ENCODE measurements at places on chromosomes 13 and 19.

DNA sequence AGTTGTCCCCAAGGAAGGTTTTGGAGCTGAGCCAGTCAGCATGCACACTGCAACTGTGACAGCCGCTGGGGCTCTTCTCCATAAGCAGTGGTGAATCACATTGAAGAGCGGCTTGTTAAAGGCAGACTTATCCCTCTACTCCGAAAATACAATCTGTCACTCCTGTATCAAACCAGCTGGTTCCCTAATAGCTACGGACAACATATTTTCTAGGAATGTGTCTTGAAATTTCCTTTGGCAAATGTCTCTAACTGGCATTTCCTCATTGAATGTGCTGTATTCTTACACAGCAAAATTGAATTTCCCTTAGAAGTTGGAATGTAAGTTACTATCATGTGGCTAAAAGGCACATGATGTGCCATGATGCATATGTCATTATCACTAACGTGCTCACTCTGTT is 104.0 kb upstream of the GPR12 start:
- DNase-seq, result no peak

DNA sequence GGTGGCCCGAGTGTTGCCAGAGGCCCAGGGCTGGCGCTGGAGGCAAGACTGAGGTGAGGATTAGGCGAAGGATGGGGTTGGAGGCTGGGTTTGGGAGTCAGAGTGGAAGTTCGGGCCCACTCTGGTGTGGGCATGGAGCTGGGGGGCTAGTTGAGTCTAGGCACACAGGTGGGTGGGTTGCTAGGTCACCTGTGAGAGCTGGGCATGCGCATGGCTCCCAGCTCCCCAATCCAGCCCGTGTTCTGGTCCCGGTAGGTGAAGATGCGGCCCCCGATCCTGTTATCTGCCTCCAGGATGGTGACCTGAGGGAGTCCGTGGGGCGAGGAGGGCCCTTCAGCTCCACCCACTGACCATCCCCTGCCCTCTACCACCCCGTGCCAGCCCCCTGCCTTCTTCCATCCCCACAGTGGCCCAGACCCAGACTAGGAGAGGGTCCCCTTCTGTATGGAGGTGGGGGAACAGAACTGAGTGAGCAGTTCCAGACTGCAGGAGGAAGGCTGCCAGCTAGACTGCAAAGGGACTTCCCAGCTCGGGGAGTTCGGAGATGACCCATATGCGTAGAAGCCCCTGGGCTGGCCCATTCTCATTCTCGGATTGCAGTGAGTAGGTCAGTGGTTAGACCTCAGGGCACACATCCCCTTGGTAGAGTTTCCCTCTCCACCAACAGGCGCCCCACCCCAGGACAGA is 1.7 kb downstream of the IL4I1 start:
- no peak for DNase-seq

DNA sequence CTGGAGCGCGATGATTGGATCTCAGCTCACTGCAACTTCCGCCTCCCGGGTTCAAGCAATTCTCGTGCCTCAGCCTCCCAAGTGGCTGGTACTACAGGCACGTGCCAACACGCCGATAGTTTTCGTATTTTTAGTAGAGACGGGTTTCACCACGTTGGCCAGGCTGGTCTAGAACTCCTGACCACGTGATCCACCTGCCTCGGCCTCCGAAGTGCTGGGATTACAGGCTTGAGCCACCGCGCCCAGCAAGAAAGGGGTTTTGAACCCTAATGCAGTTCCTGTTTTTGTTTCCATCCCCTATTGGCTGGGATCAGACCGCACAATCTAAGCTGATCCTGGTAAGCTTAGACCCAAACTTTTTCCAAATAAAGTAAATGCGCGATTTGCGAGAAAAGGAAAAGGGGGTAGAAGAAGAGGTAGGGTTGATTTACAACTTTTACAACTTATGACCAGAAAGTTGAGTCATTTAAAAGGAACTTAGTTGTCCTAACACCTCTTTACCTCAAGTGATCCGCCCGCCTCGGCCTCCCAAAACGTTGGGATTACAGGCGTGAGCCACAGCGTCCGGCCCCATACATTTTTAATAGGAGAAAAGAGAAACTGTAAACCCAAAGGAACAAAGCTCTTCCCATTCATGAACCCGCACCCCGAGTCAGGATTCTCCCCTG is 764 bp downstream of the ZNF626 start:
- no peak for DNase-seq

DNA sequence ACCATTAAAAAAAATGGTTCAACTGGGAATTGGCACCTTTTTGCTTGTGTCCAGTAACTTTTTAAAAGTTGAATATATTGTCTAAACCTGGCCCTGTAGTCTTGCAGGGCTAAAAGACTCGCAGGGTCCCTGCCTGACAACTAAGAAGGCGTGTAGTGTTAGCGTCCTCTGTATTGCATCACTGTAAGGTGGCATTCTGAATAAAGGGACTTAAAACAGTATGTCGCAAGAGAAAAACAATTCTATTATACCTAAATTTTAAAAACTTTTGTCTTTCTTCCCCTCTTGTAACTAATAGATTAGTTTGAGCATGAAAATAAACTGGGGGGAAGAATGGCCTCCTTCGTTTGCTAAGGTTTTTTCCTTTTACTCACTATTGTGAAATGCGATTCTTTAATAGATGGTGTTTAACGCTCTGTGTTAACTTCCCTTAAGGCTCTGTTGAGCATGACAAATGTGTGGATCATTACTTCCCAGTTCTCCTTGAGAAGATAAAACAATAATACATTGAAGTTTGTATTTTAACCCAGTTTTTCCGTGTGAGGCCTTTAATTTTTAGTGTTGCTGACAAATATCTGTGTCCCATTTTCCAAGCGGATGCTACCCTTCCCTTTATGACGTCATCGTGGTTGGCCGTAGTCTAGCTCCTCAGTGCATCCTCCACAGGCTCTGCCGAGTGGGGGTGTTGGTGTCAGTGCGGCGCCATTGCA is 134.6 kb downstream of the KATNAL1 start:
- no peak for DNase-seq

DNA sequence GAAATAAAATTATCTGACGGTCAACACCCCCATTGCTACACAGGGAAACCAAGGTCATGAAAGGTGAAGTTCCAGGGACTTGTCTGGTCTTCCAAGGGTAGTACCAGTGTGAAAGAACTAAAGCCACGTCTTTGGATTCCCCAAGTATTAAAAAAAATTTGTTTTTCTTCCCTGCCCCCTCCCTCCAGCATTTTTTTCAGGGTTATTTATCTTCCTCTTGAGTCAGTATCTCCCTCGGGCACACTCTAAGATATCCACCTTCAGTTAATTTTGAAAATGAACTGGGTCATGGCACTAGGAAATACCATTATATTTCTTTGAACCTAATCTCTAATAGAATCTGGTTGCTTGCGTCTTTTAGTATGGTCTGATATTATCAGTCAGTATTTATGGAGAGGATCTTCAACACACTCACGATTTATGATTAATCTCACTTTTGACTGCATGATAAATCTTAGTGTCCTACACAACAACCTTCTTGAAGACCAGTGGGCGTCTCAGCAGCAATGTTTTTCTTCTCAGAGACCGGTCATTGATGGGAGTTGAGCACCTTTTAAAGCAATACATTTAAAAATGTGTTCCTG is 9.1 kb downstream of the ATP8A2 start:
- no peak for DNase-seq

DNA sequence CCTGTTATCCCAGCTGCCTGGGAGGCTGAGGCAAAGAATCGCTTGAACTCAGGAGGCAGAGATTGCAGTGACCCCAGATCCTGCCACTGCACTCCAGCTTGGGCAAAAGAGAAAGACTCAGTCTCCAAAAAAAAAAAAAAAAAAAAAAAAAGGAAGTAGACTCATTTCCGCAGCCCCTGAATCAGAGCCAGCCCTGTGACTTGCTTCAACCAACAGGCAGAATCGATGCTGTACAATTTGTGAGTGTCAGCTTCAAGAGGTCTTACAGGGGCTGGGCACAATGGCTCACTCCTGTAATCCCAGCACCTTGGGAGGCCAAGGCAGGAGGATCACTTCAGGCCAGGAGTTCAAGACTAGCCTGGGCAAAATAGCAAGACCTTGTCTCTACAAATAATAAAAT is 12.8 kb downstream of the ANKRD27 start:
- no peak for DNase-seq

GRCh38 chr13:40494946-40495620 is 171.4 kb downstream of the FOXO1 start:
- DNase-seq, result no peak

DNA sequence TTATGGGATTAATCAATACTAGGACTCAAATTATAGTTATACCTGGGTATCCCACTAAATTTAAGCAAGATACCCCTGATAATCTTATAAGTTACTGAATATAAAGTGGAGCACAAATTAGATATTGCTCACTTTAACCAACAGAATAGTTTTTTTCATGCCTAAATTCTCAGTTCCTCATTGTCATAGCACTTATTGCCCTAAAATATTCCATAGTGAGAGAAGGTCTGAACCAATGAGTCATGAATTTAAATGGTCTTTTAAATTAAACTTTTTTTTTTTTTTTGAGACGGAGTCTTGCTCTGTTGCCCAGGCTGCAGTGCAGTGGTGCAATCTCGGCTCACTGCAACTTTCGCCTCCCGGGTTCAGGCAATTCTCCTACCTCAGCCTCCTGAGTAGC is 42.4 kb downstream of the ZNF136 start:
- DNase-seq, result no peak

- DNase-seq, result no peak
These were observed 178.6 kb downstream of the SHISA2 start for GRCh38 chr13:25873242-25873612.

- no peak for DNase-seq
These were observed 1249.4 kb upstream of the SLC10A2 start for GRCh38 chr13:104315606-104316005.

- no peak for DNase-seq
These were observed 7.8 kb upstream of the ZNF91 start for GRCh38 chr19:23403052-23403451.

DNA sequence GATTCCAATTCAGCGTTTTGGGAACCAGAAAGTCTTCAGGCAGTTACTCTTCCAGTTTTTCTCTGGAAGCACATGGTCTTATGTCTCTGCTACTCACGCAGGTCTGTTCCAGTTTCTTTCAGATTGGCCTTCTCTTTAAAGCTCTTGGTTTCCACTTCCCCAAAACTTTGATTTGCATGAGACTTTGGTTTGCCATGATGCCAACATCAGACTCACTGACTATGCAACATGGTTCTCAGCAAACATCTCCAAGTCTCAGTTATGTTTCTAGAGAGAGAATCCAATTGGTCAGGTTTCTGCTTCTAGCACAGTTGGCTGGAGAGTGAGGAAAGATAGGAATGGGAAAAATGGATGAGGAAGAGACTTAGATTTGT is 3.1 kb downstream of the AKAP11 start:
- DNase-seq, result no peak

- DNase-seq, result no peak
These were observed 292.2 kb downstream of the MZT1 start for GRCh38 chr13:72435251-72435650.

- peak; percentile 59 for DNase-seq
These were observed 14.9 kb upstream of the PTBP1 start for GRCh38 chr19:782185-782877.

GRCh38 chr13:43300865-43301264 is 277.5 kb downstream of the DNAJC15 start:
- no peak for DNase-seq

GRCh38 chr13:73467125-73467524 is 408.3 kb downstream of the KLF5 start:
- no peak for DNase-seq

DNA sequence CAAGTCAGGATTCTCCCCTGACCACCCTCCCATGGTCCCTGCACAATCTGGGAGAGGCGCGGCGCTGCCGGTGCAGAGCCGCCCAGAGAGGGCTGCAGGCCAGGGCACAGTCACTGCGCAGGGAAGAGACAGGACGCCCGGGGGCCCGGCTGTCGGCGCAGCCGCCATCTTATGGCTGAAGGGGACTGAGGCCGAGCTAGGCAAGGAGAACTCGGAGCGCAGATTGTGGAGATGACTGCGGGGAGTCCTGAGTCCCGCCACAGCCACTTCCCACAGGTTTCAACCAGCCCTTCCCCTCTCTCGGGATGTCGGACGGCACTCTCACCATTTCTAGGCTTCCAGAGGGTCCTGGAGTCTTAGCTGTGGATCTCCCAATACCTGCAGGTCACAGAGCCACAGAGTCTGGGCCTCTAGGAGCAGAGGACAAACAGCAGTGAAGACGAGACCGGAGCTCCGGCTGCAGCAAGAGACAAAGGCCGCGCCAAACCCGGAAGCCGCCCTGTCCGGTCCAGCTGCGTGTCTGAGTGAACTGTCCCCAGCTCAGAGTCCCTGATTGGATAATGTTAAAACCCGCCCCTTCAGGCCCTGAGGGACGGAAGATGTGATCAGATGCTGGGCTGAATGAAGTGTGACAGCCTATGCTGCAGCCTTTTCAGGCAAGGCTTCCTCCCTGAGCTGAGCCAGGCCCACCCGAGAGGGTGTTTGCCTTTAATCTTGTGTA is at the start of gene ZNF708:
ZNF708 (minus strand) TSS at position 526 of the 721 bp plus-strand sequence; CDS start at position 328, 198 bp downstream.
- DNase-seq, result peak; percentile 61

DNA sequence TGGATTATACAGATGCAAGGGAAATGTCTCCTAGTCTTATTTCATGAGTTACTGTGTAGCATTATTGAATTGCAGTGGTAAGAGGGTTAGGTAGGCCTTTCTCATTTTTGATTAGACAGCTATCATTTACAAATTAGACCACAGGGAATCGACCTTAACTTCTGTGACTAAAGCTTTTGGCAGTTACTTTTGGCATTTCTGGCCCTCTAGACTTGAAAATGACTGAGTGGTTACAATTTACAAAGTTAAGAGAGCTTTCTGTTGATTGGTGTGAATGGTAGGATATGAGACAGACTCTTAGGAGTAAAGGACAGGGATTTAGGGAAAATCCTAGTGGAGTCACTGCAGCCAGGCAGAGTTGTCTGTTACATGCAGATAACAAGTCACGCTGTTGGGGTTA is 86.1 kb downstream of the GGACT start:
- DNase-seq, result no peak

DNA sequence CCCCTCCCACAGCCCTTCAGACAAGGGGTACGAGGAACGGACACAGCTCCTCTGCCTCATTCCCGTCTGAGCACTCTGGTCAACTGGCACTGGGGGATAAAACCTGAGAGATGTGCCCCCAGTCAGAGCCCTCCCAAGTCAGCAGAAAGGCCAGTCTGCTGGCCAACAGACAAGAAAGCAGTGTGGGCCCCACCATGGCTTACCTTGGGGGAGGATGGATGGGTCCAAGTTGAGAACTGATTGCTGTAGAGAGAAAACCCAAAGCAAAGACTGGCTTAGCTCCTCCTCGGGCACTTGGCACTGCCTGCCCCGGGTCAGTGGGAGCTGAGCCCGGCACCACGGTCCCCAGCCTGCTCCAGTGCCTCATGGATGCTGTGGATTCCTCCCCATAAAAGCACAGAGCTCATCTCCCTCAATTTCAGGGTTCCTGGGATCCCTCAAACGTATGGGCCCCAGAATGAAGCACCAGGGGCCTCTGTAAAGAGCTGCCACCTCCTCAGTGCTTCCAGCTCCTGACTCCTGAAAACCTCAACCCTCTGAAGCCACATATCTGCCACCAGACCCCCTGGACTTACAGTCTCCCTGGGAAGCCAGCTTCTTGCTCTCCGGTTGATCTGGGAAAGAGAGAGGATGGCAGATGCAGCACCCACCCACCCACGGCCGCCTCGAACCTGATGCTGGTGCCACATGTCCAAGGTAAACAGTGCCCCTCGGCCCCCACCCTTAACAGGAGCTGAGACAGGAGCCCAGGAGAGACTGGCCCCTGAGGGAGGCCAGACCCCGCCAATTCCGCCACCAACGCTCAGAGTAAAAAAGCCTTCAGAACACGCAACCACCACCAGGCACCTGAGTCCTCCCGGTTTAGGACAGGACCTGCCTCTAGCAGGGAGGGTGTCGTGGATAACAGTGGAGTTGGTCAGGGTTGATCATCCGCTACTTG is 3.3 kb downstream of the KHSRP start:
- no peak for DNase-seq

All from T1000 (cell line).